ENCODE measurements at places on chromosomes 5 and 9.

GRCh38 chr5:143495110-143495509, 91.6 kb upstream of the NR3C1 start:
- no peak for DNase-seq

- DNase-seq: no peak
Measured at GRCh38 chr5:129249886-129250285, 155.3 kb downstream of the ISOC1 start.

DNA sequence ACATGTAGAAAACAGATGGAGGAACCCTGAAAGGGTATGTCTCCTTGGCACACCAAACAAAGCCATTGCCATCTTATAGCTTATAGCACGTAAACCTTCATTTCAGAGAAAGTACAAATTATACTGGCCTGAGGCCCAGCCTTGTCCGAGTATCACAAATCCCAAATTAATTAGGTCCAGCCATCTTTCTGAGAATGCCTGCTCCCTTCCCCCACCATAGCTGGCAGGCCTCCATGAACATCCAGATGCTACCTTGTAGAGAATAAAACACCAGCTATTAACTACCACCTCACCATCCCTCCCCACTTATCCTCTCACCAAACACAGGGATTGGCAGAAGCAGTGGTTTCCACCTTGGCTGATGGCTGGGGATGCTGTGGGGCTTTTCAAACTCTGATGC, 224.0 kb downstream of the SPOCK1 start:
- no peak for DNase-seq

- DNase-seq: no peak
Measured at GRCh38 chr9:123081824-123082223, 48.4 kb downstream of the GPR21 start.

GRCh38 chr9:17481565-17481964, 97.3 kb upstream of the SH3GL2 start:
- no peak for DNase-seq

DNA sequence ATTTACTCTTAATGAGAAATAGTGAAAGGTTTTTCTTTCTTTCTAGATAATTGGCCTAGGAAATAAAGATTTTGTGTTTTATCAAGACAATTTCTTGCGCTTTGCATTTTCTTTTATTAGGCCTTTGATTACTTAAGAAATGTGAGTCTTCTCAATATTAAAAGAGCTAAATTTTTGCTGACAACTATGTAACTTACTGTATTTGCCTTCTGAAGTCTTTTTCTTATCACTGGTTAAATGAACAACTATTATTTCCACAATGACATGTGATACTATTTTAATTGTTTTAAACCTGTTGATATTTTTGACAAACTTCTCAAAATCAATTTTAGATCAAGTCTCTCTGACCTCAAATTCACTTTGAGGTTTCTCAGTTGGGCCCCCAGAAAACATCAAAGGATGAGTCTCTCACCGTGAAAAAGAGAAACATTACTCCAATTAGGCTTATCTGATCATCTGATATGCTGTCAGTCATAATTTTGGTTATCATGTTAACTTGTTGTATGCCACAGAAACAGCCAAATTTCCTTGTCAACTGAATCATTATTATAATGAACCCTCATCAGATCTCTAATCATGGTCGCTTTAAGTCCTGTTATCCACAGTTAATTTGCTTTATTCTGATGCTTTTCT, 48.8 kb downstream of the RAPGEF1 start:
- DNase-seq: no peak

- no peak for DNase-seq
Measured at GRCh38 chr9:18910916-18911315, 122.1 kb downstream of the SAXO1 start.

GRCh38 chr9:136017289-136018190, 56.4 kb upstream of the UBAC1 start:
- DNase-seq: no peak

- no peak for DNase-seq
Measured at GRCh38 chr5:118863345-118863744, 125.0 kb downstream of the DTWD2 start.

- no peak for DNase-seq
Measured at GRCh38 chr5:88092958-88093605, 175.6 kb downstream of the TMEM161B start.

GRCh38 chr5:175246242-175246888, 197.6 kb downstream of the DRD1 start:
- no peak for DNase-seq

- DNase-seq: no peak
Measured at GRCh38 chr5:173743641-173744343, 127.3 kb upstream of the BOD1 start.

DNA sequence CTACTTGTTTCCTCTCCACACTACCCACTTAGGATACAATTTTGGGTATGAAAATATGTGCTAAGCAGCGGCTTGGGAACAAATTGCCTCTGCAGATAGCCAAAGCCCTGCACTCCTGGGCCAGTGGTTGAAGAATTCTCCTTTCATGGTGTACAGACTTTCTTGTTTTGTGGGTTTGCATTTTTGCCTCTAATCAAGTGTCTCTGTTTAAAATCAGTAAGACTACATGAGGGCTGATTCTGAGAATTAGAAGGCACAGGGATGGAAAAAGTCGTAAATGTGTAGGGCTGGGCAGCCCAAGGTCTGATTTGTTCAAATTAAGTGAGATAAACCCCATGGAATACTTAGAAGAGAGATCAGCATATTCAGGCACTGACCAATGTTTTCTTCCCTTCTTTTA, 103.7 kb upstream of the CD180 start:
- DNase-seq: no peak

DNA sequence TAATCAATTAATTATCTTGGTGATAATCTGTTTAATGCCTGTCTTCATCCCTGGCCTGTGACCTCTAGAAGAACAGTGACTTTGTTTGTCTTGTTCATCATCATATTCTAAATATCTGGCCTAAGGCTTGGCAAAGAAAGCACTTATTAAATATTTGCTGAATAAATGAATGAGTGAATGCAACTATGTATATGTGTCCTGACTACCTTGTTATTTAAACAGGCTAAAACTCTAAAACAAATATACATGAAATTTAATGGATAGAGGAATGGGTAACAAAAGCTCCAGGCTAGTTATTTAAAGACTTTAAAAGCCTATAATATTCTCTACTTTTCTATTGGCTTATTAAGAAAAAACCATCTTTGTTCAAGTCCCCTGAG, 91.7 kb upstream of the CER1 start:
- no peak for DNase-seq

DNA sequence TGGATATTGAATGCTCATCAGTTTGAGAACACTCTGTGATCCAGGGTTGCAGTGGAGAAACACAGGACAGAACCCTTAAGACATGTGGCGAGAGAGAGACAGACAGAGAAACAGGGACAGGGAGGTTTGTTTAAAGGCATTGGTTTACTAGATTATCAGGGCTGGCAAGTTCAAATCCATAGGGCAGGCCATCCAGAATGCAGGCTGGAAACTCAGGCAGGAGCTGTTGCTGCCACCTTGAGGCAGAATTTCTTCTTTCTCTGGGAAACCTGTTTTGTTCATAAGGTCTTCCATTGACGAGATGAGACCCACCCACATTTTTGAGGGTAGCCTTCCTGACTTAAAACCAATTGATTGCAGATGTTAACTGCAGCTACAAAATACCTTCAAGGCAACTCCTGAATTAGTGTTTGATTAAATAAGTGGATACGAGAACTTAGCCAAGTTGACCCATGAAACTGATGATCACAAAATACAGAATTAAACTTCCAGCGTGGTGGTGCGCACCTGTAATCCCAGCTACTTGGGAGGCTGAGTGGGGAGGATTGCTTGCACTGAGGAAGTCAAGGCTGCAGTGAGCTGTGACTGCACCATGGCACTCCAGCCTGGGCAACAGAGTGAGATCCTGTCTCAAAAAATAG, 55.9 kb downstream of the NSUN2 start:
- DNase-seq: no peak

- no peak for DNase-seq
Measured at GRCh38 chr5:149773291-149774095, 43.4 kb downstream of the PPARGC1B start.

GRCh38 chr9:7894231-7894630, 94.7 kb upstream of the DMAC1 start:
- DNase-seq: no peak

GRCh38 chr5:26329562-26330189, 708.7 kb downstream of the CDH9 start:
- no peak for DNase-seq

GRCh38 chr9:18473652-18474279, at the start of gene ADAMTSL1:
Gene ADAMTSL1 (plus strand): TSS chr9:18474153. CDS start chr9:18474233, 80 bp downstream.
- no peak for DNase-seq

DNA sequence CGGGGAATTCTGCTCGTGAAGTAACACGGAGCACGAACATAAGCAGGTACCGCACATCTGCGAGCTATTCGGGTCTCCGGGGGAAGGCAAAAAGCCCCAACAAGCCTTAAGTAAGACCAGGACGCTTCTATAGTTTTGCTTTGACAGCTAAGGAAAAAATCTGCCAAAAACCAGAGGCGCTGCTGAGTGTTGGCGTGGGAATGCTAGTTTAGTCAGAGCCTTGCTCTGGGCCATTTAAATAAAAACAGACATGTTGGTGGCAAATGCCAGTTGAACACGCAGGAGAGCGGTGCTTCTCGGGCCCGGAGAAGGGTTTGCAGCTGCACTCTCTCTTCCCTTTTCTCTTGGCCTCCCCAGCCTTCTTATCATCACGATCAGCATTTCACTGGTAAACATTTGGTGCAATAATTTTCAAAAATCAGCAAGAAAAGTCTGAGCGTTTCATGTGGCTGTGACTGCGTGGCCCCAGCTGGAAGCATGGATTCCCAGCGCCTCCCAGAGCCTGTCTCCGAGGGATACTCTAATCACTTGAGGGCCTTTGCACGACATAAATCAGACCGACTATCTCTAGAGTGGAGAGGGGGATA, 6.4 kb upstream of the NOTCH1 start:
- DNase-seq: no peak

DNA sequence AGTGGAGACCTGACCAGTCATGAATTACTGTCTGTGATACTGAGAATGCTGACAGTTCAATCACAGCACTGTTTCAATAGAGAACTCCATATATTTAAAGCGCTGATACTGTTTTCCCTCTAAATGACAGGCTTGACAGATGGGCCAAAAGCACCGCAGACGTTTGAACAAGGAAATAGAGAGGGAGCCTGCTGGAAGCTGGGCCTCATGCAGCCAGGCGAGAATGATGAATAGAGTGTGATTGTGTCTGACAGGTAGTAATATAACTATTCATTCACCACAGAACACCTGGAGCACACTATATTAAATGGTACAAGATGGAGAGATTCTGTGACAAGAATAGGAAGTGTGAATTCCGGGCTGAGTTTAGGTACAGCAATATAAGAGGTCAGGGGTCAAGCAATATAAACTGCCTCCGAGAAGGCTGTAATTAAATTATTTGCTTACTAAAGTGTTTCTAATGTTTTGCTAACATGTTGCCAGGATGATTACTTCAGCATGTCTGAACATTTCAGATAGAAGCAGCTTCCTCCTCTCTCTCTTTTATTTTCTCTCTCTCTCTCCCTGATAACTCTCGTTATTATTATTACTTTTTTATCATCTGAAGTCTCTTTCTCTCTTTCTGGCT, 297.7 kb downstream of the CSNK1G3 start:
- no peak for DNase-seq

DNA sequence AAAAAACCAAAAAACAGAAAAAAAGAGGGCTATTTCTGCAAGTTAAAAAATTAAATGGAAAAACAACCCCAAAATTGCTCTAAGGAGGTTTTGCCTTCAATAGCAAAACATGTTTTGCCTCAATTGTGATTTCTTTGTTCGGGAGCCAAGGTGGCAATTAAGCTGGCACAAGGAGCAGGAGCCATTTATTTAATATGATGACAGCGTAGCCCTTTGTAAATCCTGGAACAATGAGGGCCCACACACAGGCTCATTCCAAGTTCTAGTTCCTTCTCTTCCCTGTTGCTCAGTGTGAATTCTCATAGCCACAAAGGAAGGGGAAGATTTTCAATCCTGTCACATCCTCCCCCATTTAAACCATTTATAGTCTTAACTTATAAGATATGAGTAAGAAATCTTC, 353.2 kb downstream of the PDE4D start:
- no peak for DNase-seq

DNA sequence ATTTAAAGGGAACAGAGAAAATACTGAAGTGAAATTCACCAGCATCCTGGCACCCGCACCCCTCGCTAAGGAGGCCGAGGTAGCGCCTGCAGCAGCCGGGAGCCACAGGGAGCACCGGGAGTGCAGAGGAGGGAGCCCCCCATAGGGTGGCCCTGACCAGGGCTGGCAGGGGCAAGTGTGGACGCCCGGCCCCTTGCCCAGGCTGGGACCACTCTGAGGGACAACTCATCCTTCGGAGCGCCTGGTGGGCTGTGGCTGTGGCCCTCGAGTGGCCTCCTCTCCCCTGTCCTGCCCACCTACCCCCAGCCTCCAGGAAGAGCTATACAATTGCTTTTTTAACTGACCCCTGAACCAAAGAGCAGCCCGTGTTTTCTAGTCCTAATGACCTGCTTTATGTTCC, 47.0 kb downstream of the PLEKHG4B start:
- no peak for DNase-seq

DNA sequence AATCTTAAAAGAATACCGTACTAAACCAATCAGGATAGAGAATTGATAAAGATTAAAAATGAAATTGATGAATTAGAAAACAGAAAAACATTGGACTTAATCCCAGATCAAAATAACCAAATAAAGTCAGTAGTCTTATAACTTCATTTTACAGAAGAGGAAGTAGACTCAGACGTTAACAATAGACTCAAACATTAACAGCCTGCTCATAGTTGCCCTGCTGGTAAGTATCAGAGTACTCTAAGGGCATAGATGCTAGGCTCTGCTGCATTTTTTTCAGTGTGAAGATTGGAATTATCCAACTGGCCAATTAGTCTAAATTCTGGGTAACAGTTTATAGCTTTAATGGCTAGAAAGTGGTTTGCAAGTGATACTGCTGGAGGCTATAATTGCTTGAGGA, 42.9 kb downstream of the ADGRV1 start:
- no peak for DNase-seq

GRCh38 chr9:115349542-115349941, 231.6 kb upstream of the TNC start:
- no peak for DNase-seq

GRCh38 chr9:31677877-31678276, 706.6 kb upstream of the ACO1 start:
- no peak for DNase-seq

DNA sequence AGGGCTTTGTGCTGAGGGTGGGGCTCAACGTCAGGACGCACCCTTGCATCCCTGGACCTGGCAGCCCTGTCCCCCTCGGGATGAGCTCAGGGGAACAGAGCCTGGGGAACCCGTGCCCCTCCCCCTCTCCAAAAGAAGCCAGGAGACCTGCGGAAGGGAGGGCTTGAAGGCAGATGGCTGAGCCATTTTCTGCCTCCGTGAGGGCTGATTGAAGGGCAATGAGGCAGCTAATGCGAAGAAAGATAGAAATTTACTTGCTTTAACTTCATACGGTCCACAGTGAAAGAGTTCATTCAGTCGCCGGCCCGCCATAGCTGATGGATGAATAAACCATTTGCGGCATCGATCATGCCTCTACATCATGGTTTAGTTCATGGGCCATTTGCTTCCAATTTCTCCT, 28.8 kb downstream of the ASS1 start:
- DNase-seq: no peak

- no peak for DNase-seq
Measured at GRCh38 chr5:142641711-142642110, 44.2 kb downstream of the FGF1 start.

All from activated naive CD4-positive, alpha-beta T cell (primary cell).